ENCODE measurements at places on chromosomes 11 and 22.

DNA sequence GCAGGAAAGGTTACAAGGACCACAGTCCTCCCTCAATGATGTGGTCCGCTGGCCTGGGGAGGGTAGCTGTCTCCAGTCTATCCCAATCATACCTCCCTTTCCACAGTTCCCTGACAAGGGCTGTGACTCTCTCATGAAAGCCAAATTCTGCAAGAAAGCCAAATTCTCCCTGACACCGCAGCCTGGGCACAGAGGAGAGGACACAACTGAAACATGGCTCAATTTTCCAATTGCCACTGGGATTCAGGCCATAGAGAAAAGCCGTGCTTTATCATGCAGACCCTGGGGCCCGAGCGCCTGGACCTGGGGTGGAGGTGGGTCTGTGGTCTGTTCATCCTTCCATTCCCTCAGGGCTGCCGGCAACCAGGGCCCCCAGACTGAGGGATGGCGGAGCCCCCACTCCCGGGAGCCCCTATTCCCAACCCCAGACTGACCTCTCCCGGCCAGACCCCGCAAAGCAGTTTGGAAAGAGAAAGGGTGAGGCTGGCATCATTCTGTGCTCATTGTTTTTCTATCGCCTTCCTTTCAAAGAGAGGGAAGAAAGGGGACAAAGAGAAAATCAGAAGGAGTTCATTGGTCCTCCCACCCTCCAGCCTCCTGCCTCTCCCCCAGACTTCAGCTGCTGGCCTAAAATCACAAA lies 239.5 kb downstream of the BUD13 start:
- DNase-seq: no peak

- no peak for DNase-seq
Measured at GRCh38 chr11:127789927-127790326, 789.4 kb upstream of the KIRREL3 start.

DNA sequence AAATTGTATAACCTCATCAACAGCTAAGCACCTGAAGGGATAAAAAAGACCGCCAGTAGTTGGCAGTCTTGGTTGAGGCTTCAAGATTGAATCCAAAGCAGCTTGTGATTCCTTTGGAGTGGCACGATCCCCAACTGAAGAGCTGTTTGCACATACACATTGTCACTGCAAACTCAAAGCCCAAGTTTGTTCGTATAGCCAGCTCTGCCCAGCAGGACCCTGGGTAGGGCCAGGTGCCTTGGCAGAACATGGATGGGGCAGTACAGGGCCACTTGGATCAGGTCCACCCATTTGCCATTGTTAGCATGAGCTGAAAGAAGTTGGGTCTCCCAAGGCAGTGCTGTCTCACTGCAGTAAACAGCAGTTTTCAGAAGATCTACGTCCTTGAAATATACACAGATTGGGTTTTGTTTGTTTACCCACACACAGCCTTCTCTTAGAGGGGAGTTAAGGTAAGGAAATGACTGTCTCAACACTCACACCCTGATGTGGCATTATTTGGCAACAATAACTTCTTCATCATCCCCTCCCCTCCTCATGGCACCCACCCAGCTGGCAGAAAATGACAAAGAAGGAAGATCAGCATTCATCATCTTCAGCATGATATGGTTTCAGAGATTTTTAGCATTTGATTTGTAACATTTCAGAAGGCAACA lies 132.9 kb downstream of the COMMD9 start:
- DNase-seq: peak; percentile 60

DNA sequence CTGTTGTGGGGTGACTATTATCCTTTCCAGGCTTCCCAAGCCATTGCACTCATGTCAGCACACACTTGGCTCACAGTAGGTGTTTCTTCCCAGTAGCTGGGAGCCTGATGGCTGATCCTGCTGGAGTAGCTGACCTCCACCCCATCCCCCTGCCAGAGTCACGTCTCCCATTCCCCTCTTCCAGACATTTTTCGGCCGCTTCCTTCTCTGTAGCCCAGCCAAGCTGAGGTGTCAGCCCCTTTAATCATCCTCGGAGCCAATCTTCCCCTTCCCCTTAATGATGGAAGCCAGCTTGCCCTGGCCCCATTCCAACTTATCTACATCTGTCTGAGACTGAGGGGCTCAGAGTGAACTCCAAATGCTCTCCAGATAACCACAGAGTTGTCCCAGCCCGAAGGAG lies 550.7 kb downstream of the MN1 start:
- no peak for DNase-seq

DNA sequence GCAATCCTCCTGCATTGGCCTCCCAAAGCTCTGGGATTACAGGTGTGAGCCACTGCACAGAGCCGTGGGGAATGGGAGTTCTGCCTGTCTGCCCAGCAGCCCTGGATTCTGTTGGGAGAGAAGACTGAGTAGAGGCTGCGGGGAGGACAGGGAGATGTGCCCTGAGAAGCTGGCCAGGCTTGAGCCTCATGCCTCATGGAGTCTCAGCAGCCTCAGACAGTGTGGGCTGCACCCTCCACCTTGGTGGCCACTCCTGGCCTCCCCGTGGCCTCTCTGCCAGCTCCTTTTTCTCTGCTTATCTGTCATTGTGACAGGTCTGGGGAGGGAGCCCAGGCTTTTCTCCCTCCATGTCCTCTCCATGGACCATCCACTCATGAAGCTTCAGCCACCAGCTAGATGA lies 43.2 kb downstream of the DKK3 start:
- no peak for DNase-seq

Measured in HCEC 1CT (cell line).